Karpas-422 (cell line): ENCODE measurements at places on chromosomes 2 and 18. TPM values are rescaled to one million over a fixed set of nuclear protein-coding genes. Genes with fewer than 3 reads are reported as not detected.

DNA sequence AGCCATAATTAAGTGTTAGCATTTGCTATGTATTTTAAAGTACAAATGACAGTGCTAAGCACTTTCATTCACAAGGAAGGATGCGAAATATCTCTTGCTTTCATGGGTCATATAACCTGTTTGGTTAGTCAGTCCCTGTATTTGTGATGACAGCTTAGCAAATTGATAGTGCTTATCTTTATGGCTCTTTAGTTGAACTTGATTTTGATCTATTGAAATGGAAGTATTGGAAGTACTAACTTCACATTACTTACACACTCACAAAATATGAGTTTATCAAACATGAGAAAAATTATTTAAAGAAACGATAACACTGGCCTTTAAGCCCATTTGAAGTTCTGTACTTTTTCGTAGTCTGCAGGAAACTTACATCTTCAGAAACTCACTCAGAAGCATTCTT, 97.4 kb upstream of the NEUROD1 start:
- H3K4me1 ChIP-seq: peaks cover 5% of the 10 kb centered on the region; the same call in 1 of the 2 replicates
- no peaks in the 10 kb centered on the region for H3K27me3 ChIP-seq
- no peaks in the 10 kb centered on the region for H3K36me3 ChIP-seq

DNA sequence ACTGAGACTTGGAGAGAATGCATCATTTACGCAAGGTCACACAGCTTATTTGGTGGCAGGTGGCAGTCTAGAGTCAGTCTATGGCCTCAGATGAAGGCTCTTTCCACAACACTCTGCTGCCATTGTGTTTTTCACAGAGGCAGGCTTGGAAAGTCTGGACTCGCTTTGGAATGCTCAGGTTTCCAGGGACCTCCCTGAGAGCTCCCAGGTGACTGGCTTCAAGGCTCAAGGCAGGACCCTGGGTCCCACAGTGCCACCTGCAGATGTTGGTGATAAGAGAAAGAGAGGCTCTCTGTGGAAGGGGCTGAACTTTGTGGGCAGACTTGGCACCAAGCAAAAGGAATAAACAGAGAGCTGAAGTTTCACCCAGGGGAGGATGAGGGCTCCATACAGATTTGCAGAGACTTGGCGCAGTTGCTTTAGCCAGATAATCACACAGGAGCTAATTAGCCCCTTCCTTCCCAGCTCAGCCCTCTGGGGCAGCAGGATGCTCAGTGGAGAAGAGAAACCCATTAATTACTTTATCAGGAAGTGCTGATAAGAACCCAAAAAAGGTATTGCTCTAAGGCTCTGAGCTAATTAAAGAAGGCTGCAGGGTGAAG, 103.5 kb downstream of the LBH start:
- no peak overlapping the region for H3K27ac ChIP-seq
- H3K27me3 ChIP-seq: no peaks in the 10 kb centered on the region
- no peaks in the 10 kb centered on the region for H3K36me3 ChIP-seq

DNA sequence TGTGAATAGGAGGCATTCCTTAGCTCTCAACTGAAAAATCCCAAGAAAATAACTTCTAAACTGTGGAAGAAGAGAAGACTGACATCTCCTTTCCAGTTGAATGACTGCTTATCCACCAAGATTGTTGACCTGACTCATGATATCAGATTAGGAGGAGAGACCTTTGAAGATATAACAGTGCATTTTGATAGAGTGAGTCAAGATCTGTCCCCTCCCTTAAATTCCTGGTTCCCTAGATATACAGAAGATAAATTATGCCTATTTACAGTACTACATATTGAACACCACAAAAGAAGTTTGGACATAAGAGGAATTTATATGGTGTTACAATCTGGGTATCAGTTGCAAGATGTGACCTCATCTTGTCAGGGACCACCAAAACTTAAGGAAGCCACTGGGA, 285.3 kb upstream of the ZSWIM2 start:
- H3K27me3 ChIP-seq: no peaks in the 10 kb centered on the region
- DNase-seq: no peak
- no peak overlapping the region for H3K27ac ChIP-seq

DNA sequence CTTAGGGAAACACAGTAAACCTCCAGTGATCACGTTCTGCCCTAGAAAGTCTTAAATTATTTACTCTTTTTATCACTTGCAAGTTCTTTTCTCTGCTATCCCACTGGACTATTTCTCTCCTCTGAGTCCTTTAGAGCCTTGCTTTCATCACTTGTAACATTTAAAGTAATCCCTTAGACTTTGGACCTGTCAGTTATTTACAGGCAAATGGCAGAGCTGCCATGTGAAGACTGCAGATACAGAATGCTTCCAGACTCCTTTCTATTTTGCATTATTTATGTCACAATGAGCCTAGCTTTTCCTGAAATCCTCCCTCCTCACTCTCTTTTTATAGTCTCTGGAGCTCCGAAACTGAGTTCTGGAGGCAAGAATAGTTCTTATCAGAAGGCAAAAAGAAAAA, 325.6 kb upstream of the TRIB2 start:
- H3K4me3 ChIP-seq: no peak overlapping the region
- no peak for DNase-seq
- H3K27ac ChIP-seq: no peak overlapping the region
- H3K4me1 ChIP-seq: no peaks in the 10 kb centered on the region
- H3K27me3 ChIP-seq: no peaks in the 10 kb centered on the region

DNA sequence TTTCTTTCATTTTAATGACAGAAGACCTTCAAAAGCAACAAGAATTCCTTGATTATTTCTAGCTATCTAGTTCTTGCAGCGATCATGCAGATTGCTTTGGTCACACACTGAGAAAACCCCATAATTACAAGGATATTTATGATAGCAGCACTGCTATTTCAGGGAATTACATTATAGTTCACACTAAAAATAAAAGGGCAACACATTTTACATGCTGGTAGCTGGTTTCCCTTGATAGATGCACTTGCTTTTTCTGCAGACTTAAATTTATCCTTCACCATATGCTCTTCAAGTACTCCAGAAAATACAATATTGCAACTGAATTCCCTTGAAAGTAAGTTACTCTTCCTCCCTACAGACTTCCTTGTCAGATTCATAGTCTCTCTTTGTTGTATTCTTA, 751.1 kb downstream of the CCDC85A start:
- no peak overlapping the region for H3K4me3 ChIP-seq

DNA sequence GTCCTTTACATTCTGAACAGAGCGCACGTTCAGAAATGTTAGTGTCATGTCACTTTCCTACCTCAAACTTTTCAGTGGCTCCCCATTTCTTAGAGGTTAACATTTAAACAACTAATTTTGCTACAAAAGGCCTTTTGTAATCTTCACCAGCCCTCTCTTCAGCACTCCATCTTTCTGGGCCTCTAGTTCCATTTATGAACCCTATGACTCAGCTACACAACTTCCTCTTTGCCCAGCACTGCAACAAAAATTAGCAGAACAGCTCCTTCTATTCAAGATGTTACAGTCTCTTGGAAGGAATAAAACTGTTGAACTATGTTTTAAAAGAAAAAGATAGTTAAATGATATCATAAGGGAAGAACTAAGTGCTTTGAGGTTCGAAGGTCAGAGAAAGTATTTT, 139.9 kb downstream of the VWC2L start:
- H3K4me3 ChIP-seq: no peak overlapping the region
- H3K4me1 ChIP-seq: no peaks in the 10 kb centered on the region
- H3K36me3 ChIP-seq: no peaks in the 10 kb centered on the region

DNA sequence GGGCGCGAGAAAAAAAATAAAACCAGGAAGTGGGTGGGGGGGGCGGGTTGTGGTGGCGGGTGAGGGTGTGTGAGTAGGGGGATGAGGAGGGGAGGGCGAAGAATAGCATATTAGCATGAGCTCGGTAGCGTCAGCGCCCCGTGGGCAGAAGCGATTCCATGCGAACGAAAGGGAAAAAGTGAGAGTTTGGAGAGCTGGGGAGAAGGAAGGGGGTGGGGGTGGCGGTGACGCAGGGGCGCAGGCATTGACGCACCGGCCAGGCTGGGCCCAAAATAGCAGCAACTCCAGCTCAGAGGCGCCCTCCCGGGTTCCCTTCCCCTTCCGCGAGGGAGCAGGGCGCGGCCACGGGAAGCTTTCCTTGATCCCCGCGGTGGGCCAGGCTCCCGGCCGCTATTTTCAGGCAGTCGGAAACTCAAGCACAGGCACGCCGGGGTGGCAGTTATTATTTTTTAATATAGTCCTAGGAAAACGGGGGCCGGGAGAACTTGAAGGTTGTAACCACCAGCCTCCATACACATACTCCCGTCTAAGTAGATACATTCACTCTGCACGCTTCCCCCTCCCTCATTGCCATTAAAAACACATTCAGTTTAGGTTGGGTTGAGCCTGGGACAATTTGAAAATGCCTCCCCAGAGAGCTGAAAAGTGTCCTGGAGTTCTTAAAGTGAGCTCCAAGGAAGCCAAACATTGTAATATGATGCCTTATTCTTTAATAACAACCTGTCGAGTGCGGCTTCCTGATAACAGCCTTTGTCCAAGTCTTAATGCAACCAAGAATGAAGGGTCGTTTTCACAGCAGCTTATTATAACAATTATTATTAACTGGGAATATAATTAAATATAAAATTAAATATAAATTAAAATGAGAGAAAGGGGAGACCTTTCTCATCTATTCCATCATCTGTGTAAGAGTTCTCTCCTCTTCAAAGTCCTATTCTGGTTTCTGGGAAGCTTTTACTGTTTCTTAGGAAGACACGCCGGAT, 2.3 kb upstream of the NR4A2 start:
- H3K27ac ChIP-seq: no peak overlapping the region
- no peak for DNase-seq
- H3K36me3 ChIP-seq: no peaks in the 10 kb centered on the region
- peaks cover 16% of the 10 kb centered on the region for H3K4me1 ChIP-seq
- H3K27me3 ChIP-seq: no peaks in the 10 kb centered on the region

DNA sequence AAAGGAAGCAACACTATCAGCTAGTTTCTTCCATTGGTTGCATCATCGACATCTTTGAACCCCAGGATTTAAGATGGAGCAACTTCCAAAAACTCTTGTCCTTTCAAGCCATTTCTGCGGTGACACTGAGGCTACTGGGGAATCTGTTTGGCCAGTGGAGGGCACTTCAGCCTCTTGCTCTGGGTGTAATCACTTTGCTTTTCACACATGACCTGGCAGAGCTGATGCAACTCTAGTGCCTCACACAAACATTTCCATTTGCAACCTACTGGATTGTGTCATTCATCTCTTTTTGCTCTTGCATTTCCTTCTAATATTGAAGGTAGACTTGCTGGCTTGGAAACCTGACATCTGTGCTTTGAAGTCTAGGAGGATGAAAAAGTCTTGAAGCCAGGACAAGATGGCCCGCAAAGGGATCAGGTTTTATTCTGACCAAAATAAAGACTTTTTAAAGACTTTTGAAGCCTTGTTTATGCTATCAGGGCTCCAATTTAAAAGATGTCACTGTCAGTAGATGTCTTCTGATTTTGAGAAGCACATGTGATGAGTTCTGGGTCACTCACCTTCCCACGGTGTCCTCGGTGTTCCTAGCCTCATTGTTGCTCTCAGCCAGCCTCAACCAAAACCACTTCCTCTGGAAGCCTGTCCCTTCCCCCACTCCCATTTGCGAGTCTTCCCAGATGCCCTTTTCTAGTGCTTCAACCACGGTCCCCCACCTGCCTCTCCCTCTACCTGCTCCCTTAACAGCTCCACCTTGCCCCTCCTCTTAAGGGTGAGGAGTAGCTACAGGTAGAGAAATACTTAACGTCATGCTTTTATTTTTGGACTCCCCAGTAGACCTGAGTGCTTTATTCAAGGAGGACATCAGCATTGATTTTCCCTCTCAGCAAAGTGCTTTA, 69.7 kb upstream of the KCNE4 start:
- H3K36me3 ChIP-seq: no peaks in the 10 kb centered on the region
- H3K4me3 ChIP-seq: no peak overlapping the region
- H3K4me1 ChIP-seq: no peaks in the 10 kb centered on the region
- DNase-seq: peak; percentile 45
- H3K27ac ChIP-seq: no peak overlapping the region

DNA sequence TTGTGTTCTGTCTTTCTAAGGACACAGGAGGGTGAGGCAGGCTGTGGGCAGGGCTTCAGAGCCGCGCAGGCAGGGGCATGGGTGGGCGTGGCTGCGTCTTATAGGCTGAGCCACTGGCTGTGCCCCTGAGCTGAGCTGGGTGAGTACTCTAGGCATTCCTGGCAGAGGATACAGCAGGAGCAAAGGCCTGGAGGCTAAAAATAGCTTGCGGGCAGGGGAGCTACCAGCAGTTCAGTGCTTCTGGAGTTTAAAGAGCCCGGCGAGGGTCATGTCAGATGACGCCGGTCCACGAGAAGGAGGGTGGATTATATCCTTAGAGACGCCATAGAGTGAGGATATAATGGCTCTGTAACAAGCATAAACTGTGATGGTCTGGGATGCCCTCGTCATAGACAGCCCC, 31.5 kb upstream of the PDIA6 start:
- H3K4me1 ChIP-seq: no peaks in the 10 kb centered on the region
- H3K27ac ChIP-seq: no peak overlapping the region
- H3K4me3 ChIP-seq: no peak overlapping the region
- no peaks in the 10 kb centered on the region for H3K36me3 ChIP-seq

DNA sequence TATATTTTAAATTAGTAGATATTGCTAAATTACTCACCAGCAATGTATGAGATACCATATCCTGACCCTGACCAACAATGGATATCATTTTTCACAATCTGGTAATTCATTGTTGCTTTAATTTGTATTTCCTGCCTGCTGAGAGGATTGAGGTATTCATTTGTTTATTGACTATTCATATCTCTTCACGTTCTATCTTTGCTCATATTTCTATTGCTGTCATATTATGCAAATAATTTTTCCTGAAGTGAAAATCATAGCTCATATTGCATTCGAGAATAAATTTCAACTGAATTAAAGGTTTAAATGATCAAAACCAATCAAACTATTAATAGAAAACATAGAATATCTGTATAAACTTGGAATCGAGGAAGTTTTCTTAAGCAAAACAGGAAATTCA, 31.0 kb downstream of the INO80D start:
- no peak overlapping the region for H3K4me3 ChIP-seq
- peaks cover 17% of the 10 kb centered on the region for H3K36me3 ChIP-seq
- DNase-seq: peak; percentile 52
- peaks cover 17% of the 10 kb centered on the region for H3K4me1 ChIP-seq

DNA sequence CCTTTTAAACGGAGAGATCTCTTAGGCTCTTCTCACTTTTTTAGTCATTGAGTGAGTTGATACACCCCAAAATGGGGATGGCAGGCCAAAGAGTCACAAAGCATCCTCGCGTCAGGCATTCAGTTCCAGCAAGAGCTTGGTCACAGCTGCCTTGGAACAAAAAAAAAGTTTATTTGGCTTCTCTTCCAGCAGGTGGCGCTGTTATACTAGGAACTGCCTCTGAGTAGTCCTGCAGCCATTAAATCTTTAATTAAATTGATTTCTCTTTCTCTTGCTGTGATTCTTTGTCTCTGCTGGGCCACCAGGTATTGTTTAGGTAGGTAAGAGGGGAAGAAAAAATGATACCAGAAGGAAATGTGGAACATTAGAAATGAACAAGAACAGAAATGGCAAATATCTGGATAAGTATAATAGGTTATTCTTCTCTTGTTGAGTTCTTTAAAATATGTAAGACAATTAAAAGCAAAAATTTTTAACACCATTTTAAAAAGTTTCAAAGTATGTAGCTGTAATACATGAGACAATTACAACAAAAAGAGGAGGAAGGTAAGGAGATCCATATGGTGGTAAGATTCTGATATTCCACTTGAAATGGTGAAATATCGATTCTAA, 175.1 kb downstream of the GALNT1 start:
- H3K36me3 ChIP-seq: peaks cover 11% of the 10 kb centered on the region
- peak overlapping the region; percentile 50 for H3K27ac ChIP-seq
- no peak overlapping the region for H3K4me3 ChIP-seq
- DNase-seq: peak; percentile 93
- H3K27me3 ChIP-seq: no peaks in the 10 kb centered on the region

The MAB21L4 gene
- total RNA-seq: not detected in 2 replicates

The MC5R gene
- total RNA-seq: not detected in 2 replicates

The CMPK2 gene
- 18.8 and 26.6 TPM in 2 replicates for total RNA-seq

The GKN1 gene
- total RNA-seq: not detected in 2 replicates

The SFTPB gene
- total RNA-seq: not detected in 2 replicates

The MARCHF4 gene
- total RNA-seq: not detected in 2 replicates

The PPP1R1C gene
- total RNA-seq: not detected in 2 replicates
